Urinary bladder (tissue), 4 donors: ENCODE measurements at places on chromosomes 5 and 9. TPM values are rescaled to one million over a fixed set of nuclear protein-coding genes. Genes with fewer than 3 reads are reported as not detected.

DNA sequence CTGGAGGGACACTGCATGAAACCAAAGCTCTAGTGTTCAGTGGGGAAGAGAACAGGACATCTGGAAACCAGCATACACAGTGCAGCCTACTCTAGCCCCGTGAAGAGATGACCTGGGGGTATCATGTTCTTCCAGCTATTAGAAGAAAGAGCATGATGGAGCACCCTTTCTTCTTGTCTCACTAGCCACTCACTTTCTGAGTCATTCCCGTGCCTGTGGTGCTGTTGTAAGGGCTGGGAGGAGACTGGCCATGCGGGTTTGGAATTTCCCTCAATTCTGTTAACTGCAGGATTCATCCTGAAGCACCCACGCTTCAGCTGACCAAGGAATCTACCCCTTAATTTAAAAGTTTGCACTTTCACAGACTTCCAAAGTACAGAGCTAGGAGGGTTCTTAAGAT, 137.0 kb downstream of the COL23A1 start:
- no peak for DNase-seq

The CCNH gene
- polyA plus RNA-seq: 25.7 TPM

The CENPK gene
- 1.4 TPM for polyA plus RNA-seq

The IFNA13 gene
- polyA plus RNA-seq: not detected

DNA sequence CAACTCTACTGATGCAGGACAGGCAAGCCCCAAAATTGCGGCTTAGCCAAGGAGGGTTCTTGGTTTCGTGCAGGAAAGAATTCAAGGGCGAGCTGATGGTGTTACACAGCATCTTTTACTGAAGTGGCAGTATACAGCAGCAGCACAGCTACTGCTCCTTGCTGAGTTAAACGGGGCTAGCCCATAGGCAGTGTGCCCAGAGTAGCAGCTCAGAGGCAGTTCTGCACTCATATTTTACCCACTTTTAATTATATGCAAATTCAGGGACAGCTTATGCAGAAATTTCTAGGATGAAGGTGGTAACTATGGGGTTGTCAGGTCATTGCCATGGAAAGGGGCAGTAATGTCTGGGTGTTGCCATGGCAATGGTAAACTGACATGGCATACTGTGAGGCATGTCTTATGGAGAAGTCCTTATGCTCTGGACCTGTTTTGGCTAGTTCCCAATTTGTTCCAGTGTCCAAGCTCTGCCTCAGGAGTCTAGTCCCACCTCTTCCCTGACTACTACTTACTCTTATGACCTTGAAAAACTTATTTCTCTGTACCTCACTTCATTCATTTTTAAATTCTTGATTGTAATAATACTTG, 2.0 kb upstream of the SPINK9 start:
- DNase-seq: no peak
